ENCODE measurements at places on chromosomes 2 and 18.

DNA sequence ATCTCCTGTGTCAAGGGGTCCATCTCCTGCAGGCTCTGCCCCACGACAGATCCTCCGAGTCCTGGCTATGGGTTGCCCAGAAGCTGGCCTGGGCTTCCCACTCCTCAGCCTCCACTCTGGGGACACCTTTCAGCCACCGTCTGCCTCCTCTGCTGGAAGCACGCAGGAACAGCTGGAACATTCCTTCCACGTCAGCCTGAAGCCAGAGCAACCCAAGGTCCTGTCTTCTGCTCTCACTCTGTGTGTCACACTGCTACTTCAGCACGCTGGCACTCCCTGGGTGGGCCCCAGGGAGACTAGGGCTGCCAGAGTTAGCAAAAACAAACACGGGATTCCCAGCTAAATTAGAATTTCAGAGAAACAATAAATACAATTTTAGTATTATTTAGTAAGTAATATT, 148.8 kb downstream of the HRH4 start:
- DNase-seq, result no peak

- no peak for DNase-seq
Observed at GRCh38 chr2:210899131-210899530, 342.7 kb downstream of the CPS1 start.

DNA sequence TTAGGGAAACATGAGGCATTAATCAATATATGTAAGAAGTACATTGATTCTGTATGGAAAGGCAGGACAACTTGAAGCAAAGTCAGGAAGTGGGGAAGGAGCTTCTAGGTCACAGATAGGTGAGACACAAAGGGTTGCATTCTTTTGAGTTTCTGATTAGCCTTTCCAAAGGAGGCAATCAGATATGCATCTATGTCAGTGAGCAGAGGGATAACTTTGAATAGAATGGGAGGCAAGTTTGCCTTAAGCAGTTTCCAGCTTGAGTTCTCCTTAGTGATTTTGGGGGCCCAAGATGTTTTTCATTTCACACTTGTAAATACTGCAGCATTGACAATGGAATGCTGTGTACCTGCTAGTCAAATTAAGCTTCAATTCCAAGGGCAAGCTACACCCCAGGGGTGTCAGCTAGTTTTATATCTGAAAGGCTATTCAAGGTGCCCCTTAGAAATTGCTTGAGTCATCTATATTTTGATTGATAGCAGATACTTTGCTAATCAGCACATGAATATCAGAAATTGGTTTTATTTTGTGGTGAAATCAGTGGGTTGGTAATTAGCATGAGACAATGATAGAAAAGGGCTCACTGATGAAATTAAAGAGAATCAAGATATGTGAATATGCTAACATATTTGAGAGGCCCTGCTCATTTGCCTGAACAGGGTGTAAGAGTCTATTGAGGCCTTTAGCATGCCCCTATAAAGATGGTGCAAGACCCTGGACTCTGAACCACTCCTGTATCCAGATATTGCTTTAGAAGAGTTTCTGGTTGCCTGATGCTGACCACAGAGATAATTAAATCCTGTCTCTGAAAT, 131.5 kb downstream of the TMEM17 start:
- DNase-seq, result peak; percentile 33

GRCh38 chr2:170932166-170932565, 3.1 kb downstream of the GORASP2 start:
- no peak for DNase-seq

DNA sequence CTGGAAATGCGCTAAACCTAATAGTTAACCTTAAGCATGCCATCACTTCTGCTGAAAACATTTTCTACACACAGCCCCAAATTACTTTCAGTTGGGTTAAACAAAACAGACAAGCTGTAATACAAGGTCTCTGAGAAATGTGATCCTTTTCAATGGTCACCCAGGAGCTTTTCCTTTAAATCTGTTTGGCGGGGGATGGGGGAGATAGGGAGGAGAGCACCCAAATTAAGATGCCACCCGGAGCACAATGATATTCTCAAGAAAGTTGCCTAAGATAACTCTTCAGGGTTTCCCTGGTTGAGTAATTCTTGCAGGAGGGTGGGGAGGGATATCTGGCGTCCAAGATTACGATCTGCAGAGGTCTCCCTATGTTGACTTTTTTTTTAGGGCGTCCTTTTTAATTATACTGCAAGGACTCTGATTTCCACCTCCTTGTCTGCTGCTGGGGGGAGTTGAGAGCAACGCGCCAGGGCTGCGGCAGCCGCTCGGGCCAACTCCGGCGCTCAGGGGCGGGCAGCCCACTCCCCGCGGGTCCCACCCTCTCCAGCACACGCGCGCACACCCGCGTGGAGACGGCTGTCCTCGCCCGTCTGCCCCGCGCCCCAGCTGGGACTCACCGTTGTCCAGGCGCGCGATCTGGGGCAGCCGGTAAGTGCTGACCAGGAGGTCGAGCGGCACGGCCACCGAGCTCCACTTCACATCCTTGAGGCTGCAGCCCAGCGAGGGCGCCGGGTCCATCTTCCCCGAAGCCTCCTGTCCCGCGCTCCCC, 807 bp downstream of the GAREM1 start:
- no peak for DNase-seq

GRCh38 chr2:230981704-230982103, 14.2 kb upstream of the SPATA3 start:
- DNase-seq, result no peak

GRCh38 chr18:12086249-12086648, 7.4 kb upstream of the ANKRD62 start:
- peak; percentile 7 for DNase-seq
